NCI-H345 (cell line): ENCODE measurements at places on chromosomes 3 and 15.

DNA sequence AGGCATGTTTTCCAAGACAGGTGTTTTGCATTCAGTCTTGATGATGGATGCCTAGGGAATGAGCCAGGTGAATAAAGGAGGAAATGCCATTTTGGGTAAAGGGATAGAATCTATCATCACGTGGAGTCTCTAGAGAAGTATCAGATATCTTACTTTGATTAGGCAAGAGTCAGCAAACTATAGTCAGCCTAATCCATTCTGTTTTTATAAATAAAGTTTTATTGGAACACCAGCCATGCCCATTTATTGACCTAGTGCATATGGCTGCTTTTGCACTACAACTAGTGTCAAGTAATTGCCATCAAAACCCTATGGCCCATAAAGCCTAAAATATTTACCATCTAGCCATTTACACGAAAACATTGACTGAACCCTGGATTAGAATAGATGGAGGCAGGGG lies 231.2 kb downstream of the SLC9A9 start:
- DNase-seq = no peak

- no peak for DNase-seq
These were observed 526.4 kb downstream of the SOX2 start for GRCh38 chr3:182238126-182238525.

- no peak for DNase-seq
These were observed 106.8 kb upstream of the RAP2B start for GRCh38 chr3:153055217-153055616.

DNA sequence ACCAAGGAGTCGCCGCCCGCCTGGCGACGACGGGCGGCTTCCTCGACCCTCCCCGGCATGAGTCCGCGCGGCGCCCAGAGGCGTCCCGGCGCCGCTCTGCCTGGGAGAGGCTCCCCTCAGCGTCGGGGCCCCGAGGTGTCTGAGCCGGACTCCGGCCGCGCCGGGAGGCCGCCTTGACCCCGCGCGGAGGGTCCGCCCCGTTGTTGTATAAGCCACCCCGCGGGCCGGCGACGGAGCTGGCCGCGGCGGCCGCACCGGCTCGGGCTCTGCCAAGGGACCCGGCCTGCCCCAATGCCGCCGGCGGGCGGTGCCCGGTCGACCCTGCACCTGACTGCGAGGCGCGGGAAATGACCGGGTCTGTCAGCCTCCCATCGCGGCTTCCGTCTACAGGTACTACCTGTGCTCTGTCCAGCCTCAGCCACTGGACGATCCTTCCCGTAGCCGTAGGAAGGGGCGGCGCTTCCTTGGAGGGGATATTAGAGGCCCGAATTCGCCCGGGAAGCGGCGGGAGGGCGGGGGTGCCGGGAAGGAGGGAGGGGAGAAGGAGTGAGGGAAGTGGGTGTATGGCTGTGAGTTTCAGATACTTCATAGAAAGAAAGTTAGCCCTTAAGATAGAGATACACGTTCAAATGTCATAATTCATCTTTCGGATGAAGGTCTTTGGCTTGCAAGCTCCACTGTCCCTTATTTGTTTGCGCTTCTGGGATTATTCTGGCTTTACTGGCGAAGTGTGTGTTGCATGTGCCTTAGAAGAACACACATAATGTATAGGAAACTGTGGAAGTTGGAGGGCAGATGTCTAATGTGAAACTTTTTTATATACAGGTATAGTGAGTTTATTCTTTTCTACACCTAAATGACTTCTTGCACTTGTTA lies 620 bp downstream of the ABHD5 start:
- DNase-seq = peak; percentile 65

DNA sequence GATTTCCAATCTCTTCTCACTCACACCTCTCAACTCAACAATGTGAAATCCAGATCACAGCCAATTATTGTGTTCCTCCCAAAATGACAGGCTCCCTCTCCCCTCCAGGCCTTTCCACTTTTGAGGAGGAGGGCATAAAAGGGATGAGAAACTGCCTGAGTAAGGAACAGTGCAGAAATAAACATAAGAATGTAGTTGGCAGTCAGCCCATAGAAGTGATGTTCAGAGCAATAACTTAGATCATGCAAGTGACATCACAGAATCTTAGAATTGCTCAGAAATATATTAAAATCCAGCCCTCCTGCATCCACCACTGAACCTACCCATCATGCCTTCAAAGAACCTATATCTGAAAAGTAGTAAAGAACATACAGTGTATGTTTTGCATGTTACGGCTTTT lies 299.4 kb upstream of the GADL1 start:
- DNase-seq = no peak

GRCh38 chr3:159919873-159920272 lies 68.8 kb upstream of the IL12A start:
- no peak for DNase-seq

DNA sequence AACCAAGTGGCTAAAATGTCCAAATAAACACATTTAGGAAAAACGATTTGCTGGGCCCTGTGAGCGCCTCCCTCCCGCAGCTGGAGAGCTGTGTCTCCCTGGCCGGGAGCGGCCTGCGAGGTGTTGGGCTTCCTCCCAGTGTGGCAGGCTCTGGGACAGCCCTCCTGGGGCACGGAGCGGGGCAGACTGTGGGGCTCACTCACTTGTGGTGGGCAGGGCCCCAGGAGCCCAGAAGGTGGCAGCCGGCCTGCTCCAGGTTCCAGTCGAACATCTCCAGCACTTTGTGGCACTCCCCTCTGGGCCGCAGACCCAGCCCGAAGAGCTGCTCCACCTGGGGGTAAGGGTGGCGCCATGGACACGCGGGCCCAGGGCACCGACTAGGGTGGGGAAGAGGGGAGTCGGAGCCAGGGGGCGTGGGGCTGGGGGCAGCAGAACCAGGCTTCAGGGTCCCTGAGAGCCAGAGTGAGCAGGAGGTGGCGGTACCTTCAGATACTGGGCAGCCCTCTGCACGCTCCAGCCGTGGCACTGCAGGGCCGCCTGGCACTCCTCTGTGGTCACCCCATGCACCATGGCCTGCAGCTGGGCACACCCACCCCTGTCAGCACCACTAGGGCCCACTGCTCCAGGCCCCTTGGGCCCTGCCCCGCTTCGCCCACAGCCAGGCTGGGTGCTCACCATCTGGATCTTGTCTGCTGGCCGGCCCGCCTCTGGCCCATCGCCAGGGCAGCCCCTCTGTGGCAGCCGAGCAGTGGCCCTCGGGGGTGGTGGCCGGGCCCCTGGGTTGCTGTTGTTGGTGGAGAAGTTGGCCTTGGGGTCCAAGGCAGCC lies 41.5 kb downstream of the TNK2 start:
- DNase-seq = no peak

- no peak for DNase-seq
These were observed 124.8 kb upstream of the ABI3BP start for GRCh38 chr3:101117980-101118379.

- DNase-seq = no peak
These were observed 37.9 kb downstream of the ETV5 start for GRCh38 chr3:186070996-186071395.

DNA sequence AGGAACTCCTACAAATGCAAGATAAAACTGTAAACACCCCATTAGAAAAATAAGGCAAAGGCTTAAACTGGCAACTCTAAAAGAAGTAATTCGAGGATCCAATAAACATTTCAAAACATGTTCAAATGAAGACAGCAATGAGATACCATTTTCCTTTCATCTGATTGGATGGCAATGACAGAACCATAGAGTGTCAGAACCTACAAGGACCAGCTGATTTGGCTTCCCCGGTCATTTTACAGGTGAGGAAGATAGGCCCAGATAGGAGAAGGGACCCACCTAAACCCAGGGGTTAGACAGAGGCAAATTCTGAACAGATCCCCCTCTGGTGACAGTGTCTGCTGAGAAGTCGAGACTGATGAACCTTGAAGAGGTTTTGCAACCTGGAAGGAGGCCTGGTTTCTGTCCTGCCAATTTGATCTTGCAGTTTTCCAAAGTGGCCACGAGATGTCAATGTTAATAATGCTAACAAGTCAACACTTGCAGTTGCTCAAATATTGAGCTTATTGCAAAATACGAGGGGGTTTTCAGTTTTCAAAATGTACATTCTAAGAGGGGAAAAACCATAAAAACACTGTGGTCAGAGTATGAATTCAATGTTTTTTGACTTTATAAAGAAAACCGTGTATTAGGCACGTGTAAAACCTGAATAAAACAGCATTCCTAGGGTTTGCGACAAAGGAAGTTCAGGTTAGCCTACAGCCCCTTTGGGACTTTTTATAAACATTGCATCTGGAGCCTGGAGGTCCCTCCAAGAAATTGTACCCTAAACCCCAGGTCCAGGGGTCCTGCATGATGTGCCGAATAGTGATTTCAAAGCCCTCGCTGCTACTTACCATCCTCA lies 21.5 kb downstream of the CFAP161 start:
- DNase-seq = peak; percentile 27

GRCh38 chr3:114218006-114218405 lies 19.4 kb downstream of the ZNF80 start:
- DNase-seq = no peak

- DNase-seq = no peak
These were observed 309.1 kb downstream of the TUSC7 start for GRCh38 chr3:117018655-117019054.

- DNase-seq = no peak
These were observed 969.4 kb downstream of the PLOD2 start for GRCh38 chr3:145191543-145191942.

DNA sequence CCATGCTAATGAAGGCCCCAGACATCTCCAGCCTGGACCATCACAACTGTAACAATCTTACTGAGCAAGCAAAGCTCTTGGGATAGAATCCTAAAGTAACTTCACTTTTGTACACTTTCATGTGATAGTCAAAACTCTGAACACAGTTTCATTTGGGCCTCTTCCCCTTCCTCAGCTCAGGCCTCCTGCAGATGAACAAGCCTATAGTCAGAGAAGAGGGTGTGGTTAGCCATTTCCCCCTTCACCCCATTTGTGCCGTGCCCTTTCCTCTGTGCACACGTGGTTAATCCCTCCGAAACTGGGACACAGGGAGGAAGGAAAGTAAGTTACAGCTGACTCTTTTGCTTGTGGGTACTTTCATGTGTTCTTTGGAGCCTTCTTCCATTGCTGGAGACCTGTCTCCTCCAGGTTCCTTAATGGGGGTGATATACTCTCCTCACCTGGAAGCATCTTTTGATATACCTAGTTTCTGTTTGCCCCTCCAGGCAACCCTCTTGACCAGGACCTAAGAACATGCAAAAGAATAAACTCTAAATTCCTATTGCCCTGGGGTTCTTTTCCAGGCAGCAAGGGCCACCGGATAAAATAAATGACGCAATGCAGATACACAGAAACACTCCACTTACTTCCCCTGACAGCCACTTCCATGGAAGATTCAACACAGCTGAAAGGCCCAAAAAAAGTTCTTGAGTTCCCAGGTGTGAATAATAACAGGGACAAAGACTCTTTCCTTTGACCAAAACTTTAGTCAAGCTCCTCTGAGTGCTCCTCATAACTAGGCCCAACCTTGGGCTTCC lies 29.6 kb upstream of the CSTA start:
- no peak for DNase-seq

- no peak for DNase-seq
These were observed 12.1 kb upstream of the TEX9 start for GRCh38 chr15:56353119-56353518.

GRCh38 chr3:132898141-132898540 lies 140.1 kb upstream of the TMEM108 start:
- DNase-seq = no peak

DNA sequence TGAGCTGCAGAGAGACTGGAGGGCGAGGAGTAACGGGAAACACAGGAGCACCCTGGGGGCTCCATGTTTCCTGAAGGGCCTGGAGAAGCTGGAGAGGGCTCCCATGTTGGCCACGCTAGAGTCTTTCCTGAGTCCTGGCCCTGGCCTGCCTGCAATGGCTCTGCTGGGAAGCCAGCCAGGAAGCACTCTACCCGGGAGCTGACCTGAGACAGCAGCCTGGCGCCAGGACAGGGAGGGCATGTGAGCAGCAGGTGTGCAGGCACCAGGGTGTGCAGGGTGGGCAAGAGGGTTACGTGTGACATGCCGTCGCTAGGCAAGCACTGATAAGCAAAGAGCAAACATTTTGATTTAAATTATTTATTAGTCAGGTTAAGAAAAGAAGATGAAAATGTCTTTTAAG lies 301.4 kb downstream of the OCA2 start:
- DNase-seq = peak; percentile 49

DNA sequence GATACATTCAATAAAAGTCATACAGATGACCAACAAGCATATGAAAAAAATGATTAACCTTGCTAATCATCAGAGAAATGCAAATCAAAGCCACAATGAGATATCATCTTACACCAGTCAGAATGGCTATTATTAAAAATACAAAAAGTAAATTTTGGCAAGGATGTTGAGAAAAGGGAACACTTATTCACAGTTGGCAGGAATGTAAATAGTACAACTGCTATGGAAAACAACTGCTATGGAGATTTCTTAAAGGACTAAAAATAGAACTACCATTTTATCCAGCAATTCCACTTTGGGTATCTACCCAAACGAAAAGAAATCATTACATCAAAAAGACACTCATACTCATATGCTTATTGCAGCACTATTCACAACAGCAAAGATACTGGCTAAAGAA lies 1121.8 kb downstream of the TBL1XR1 start:
- no peak for DNase-seq

- peak; percentile 14 for DNase-seq
These were observed 489 bp downstream of the HDGFL3 start for GRCh38 chr15:83207009-83207659.

GRCh38 chr3:11717768-11718636 lies 74.3 kb upstream of the VGLL4 start:
- no peak for DNase-seq

DNA sequence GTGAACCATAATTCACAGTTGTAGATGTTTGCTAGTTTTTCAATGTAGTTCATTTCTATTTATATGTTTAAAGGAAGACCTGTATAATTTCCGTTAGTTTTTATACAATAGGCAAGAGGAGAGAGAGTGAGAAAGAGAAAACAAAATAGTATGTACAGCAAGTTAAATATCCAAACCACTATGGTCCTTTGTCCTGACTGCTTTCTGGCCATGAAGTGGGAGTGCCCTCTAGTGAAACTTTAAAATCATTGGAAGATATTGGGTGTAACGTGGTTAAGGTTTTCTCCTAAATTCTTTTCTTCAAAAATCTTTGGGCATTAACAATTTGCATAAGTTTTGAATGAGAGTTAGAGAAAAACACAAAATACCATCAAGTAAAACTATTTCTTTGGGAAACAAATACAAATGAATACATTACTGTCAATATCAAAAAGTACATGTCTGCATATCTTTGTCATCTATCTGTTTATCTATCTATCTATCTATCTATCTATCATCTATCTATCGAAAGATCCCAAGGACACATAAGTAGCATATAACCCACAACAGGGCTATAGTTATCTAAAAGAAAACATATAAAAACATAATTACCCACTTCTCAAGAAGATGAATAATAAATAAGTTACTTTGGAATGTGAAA lies 534.6 kb upstream of the ATP11B start:
- DNase-seq = peak; percentile 69

GRCh38 chr3:65672061-65672460 lies 366.7 kb downstream of the MAGI1 start:
- no peak for DNase-seq

DNA sequence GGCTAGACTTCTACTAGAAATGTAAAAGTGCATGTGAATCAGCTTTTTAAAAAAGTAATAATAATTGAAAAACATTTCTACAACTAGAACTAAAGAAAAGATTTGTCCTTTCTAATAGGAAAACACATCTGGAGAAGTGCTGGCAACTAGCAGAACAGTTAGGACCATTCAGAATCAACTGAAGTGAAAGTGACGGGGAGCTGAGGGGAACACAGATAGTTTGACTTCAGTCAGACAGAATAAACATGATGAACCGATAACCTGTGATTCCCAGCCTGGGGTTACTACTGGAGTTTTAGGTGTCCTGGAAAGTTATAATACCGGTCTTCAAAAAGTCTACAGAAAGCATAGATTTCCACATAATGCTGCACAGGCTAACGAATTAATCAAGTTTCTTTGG lies 28.1 kb downstream of the OPA1 start:
- DNase-seq = no peak
